ENCODE measurements at places on chromosomes 1 and 21.

DNA sequence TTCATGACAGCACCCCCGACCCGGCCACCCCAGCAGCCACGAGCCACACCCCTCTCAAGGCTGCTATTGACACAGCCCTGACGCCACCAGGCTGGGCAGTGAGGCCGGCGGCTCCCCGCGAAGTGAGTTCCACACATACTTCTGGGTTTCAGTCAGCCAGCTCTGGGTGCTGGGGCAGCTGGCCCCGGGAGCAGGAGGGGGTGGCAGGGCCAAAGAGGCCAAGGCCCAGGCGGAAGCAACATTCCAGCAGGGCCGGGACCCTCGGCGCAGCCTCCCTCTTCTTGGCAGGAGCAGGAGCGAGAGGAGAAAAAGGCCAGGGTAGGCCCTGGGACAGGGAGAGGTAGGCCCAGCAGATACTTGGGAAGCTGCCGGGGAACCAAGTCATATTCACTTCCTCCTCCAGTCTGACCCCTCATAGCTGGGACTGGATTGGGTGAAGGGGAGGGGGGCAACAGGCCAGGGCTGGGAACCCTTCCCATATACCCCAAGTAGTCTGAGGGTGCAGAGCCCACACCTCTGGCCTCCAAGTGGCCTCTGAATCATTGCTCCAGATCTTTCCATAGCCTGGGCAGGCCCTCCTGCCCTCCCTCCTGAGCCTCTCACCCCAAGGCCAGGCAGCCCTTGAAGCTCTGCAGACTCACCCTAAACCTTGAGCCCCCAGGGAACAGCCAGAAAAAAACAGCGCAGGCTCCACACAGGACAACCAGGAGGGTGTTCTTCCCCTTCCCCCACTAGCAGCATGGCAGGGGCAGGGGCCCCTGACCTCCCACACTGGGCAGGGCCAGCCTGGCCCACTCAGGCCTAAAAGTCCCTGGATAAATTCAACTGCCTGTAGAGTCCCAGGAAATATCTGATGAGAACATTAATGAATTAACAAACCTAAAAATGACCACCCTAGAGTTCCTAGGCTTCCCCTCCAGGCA, 5.7 kb downstream of the HSPG2 start:
- peak; percentile 44 for DNase-seq

GRCh38 chr1:4061521-4062031, 161.5 kb upstream of the C1orf174 start:
- DNase-seq = no peak

DNA sequence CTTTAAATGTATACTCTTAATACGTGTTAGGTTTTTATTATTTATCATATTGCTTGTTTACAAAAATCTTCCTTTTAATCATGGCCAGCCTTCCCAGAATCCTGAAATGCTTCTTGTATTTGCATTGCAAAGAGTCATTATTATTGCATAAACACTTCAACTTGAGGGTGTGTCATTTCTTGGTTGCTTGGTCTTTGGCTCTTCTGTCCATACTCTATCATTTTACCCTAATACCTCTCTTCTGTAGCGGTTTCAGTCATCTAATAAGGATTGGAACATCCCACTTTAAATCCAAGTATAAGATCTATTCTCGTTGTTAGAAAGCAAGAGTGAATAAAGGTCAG, 200.6 kb upstream of the CACYBP start:
- DNase-seq = no peak

DNA sequence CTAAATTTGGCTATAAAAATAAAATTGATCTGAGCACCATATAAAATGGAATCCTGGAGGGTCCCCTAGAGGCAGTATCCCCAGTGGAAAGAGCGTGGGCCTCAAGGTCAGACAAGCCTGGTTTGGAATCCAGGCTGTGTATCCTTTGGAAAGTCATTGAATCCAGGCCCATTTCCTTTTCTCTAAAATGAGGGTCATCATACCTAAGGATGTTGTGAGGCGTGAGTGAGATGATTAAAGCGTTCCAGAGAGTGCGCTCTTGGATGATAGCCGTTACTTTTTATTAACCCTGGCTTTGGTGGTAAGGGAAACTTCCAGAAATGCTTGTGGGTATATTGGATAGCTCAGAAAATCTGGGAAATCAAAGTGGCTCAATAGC, 683 bp upstream of the ZNF436 start:
- DNase-seq = no peak

- DNase-seq = no peak
These were observed 4.2 kb downstream of the SPATA21 start for GRCh38 chr1:16433030-16433429.

- no peak for DNase-seq
These were observed 178.1 kb downstream of the AK5 start for GRCh38 chr1:77459881-77460280.

- DNase-seq = no peak
These were observed 275.9 kb upstream of the C1orf105 start for GRCh38 chr1:172144445-172145061.

DNA sequence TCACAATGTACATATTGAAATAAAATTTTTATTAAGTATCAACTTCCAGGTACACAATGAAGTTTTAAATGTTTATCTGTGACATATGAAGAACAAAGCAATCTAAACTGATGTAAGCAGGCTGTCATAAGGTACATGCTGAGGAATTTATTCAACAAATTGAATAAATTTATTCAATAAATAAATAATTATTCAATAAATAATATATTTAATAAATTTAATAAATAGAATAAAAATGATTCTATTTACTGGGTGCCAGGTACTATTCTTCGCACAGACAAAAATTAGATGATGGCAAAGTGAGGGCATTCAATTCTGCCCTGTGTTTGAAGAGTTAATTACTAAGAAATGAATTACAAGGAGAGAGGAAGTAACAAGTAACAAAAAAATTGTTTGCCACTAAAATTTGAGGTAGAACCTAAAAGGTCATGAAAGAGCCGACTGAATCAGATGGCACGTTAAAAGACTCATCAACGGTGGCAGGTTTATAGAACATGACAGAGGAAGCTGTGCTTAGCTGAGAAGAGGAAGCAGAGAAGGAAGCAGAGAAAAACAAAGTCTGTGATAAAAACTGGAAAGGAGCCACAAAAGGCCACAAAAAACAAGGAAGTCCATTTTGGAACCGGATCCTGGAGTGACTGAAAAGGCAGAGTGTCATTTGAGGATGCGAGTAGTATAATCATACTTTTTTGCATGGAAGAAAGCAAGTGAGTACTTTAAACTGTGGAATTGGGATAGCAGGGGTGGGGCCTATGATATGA, 2.2 kb upstream of the USP24 start:
- DNase-seq = peak; percentile 38

- DNase-seq = no peak
These were observed 200.8 kb downstream of the RASAL2 start for GRCh38 chr1:178294654-178295053.

GRCh38 chr1:115165776-115166175, 76.5 kb upstream of the TSPAN2 start:
- no peak for DNase-seq

- DNase-seq = no peak
These were observed 1148.8 kb upstream of the ADGRL4 start for GRCh38 chr1:80155371-80155770.

DNA sequence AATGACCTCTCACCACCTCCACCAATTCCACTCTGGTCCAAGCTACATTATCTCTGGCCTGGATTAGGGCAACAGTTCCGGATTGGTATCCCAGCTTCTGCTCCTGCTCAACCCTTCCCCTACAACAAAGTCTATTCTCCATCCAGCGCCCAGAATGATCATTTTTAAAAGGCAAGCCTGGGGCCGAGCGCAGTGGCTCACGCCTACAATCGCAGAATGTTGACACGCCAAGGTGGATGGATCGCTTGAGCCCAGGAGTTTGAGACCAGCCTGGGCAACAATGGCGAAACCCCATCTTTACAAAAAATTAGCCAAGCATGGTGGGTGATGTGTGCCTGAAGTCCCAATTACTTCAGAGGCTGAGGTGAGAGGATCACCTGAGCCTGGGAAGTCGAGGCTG, 2.2 kb downstream of the LYST start:
- no peak for DNase-seq

- DNase-seq = no peak
These were observed 147.0 kb downstream of the TNFSF18 start for GRCh38 chr1:172903581-172904220.

DNA sequence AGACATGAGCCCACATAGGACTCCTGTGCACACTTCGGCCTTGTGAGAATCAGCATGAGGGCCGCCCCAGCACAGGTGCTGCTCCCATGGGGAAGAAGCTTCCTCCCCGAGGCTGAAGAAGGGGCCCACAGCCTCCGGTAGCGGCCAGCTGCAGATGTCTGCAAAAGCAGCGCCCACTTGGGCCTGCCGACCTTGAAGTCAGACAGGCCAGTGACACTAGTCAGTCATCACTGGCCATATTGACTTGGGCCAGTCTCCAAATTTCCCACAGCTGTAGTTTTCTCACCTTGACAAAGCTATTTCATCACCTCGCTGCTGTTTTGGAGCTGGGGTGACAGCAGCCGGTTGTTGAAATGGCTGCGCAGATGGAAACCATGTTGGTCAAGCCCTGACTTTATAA, 83.0 kb downstream of the RIPK4 start:
- DNase-seq = no peak

GRCh38 chr21:34148826-34149558, 75.6 kb downstream of the MRPS6 start:
- DNase-seq = no peak

DNA sequence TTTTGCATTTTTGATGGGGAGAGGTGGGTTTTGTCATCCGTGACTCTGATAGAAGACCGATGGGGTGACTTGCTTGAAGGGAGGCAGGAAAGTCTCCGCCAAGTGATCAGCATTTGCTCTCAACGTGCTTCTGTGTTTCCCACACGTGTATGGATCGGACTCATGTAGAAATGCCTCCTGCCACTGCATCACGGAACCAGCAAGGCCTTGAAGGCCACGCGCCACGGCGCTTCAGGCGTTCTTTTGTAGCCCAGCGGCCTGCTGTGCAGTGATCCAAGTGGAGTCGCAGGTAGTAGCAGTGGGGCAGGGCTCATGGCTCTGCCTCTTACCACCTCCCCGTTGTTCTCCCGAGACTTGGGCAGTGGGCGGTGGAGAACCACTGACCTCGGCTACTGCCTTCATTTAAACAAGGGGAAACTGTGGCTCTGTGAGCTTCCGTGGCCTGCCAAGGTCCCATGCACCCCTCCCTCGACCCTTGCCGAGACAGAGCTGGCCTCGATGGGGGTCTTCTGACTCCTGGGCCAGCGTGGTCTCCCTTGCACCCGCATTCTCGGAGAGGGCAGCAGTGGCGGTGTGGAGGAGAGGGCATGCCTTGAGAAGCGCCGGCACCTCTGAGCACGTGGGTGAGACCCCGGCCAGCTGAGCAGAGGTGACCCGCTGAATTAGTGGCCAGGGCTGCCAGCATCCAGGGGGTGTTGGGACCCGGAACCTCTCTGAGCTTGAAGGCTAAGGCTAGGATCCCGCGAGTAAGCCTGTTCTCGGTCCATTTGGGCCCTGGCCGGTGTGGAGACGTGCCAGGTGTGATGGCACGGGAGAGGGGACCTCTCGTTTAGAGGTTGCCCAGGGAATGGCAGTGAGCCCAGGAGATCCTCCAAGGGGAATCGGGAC, 46.1 kb upstream of the ABCG1 start:
- no peak for DNase-seq

GRCh38 chr1:163174524-163175437, 27.9 kb downstream of the RGS5 start:
- DNase-seq = peak; percentile 61

DNA sequence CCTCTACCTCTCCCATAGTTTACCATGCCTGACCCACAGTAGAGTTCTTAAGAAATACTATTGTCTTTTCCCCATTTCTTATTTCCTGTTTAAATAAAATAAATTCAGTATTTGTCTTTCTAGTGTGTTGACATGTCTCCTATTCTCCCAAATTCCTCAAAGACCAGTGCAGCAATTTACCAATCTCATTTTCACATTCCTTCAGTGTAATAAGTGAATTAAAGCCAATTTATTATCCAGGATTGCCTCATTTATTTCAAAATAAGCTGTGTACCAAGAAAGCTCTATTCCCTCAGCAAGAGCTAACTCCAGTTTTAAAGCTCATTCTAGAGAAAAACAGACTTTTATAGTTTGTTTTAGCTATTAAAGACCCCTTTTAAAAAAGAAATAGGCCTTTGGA, 49.9 kb downstream of the DISC1 start:
- no peak for DNase-seq

DNA sequence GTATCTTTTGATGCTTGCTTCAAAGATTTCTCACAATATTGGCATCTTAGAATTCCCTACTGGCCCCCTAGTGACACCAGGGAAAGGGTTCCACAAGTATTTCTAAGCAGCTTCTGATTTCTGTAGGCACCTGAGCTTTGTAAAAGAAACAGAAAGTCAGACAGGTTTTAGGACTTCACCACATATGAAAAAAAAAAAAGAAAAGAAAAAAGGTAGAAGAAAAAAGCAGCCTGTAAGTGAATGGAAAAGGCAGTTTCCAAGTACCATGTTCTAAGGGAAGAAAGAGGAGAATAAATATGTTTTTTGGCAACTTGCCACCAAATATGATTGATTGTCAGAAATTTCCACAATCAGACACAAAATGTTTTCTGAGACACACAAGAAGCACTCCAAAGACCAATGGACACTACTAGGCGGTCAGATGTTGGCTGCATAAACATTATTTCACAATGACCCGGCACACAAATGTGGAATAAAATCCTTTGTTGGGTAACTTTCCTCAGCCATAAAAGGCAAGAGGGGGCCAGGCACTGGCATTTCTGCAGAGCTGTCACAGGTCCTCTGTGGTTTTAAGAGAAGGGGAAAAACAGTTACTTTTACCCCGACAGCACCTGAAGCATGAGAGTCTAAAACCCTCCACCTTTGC, 12.7 kb upstream of the CPLANE2 start:
- DNase-seq = no peak

GRCh38 chr1:9591669-9592509, 3.2 kb downstream of the TMEM201 start:
- DNase-seq = no peak

GRCh38 chr1:168732736-168733135, 3.7 kb upstream of the DPT start:
- no peak for DNase-seq

DNA sequence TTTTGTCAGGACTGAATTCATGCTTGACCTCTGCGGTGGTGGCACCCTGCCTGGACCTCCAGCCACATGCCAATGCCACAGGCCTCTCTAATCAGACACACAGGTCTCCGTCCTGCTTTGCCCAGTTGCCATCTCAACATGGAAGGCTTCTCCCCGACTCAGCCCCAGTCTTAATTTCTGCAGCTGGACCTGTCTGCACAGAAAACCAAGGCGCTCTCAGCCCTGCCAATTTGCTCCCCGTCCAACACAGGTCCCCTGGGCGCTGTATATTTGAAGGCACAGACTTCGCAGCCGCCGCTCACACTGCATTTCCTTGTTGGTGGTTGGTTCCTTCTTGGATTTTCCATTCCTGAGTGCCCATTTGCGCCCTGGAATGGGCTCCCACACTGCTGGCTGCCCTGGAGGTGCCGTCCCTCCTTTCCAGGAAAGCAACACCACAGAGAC, 28.0 kb upstream of the PLEKHG5 start:
- no peak for DNase-seq

All from K562 (cell line).